Stimulated activated CD4-positive, alpha-beta T cell treated with anti-CD3 and anti-CD28 coated beads, Interleukin-2, amount 100 ng/mL, for 24 hours (primary cell): ENCODE measurements at places on chromosomes 12 and 14.

DNA sequence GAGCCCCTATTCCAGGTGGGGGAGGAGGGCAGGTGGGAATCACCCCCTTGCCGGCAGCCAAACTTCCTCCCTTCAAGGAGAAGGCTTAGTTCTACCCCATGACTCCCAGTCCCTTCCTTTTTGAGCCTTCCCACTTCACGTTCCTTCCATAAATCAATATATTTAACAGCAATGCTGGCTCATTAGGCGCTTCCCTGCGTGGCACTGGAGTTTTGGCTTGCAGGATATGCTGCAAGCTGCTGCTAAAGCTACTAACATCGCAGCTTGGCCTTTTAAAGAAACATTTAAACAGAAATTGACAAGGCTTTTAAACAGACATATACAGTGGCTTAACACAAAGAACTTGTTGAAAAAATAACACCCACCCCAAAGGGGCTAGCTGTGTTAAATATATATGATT is 308.0 kb upstream of the FKBP4 start:
- DNase-seq = no peak

- DNase-seq = no peak
Measured at GRCh38 chr12:62933602-62934238, 1.2 kb downstream of the PPM1H start.

DNA sequence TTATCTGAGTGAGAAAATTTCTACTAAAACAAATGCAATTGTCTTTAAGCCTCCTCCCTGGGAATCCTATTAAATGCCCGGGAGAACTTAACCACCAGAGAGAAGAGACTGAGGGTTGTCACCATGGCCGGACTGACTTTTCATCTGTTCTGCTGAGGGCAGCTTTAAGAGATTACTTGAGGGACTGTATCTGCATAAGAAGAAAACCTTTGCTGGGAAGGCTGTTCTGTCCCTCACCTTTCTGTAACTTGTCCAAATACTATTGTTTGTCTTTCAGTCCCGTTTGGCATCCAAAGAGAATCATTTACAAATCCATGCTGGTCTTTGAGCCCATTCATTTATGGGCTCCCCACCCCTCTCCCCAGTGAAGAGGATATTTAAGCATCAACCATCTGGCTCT is 306.3 kb upstream of the FLRT2 start:
- no peak for DNase-seq

DNA sequence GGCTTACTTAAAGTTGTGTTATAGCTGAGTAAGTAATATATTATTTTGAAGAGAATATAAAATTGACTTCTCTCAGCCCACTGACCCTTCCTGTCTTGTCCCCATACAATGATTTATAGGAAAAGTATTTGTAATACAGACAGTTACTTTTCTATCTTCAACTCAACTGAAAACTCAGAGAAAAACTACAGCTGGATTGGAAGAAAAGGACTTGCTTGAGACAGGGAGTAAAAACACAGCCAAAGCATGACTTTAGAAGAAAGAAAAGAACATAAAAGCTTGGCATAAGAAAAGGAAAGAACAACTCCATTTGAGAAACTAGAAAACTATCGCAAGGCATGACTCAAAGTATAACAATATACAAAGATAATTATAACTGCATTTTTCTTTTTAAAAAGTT is 57.5 kb downstream of the MSRB3 start:
- DNase-seq = no peak

DNA sequence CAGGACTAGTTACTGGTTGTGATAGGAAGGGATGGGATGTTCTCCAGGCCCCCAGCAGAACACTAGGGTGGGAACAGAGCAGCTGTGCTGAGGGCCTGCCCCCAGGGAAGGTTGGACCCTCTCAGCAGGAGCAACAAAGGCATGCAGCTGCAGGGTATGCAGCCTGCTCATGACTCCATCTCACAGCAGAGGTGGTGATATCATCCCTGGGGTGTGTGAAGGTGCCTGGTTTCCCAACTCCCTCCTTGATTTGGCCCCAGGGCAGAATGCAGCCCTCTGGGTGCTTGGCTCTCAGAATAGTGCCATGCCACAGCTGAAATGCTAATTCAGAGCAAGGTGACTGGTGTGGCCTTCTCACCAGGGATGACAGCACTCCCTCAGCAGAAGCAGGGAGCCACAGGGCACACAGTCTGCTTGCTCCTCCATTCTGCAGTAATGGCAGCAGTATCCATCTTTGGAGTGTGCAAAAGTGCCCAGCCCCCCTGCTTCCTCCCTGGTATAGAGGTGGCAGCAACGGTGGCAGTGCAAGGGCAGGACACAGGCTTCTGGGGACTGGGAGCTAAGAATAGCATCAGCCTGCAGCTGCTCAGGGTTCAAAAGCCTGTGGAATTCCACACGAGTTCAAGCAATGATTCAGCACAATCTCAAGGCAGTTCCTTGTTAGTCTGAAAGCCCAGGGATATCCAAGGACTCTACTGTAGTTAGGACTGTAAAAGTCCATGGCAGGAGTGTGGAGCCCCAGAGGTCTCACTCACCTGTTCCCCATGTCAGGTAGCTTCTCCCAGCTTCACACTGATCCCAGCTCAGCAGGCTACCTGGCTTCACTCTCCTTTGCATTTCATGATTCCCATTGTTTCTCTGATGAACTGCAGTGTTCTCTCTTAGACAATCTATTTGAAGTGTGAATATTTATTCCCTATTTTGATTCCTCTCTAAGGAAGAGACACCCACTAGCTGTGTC is 298.1 kb upstream of the FOXG1 start:
- DNase-seq = no peak

- DNase-seq = no peak
Measured at GRCh38 chr12:127107744-127108143, 1159.2 kb upstream of the TMEM132C start.

DNA sequence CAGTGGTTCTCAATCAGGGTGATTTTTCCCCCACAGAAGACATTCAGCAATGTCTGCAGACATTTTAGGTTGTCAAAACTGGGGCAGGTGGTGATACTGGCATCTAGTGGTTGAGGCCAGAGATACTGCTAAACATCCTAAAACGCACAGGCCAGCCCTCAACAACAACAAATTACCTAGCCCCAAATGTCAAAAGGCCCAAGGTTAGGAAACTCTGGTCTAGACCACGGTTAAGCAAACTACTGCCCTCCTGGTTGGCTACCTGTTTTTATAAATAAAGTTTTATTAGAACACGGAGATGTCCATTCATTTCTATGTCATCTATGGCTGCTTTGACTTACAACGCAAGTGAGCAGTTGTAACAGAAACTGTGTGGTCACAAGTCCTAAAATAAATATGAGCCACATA is 186.7 kb downstream of the EFCAB11 start:
- peak; percentile 63 for DNase-seq

DNA sequence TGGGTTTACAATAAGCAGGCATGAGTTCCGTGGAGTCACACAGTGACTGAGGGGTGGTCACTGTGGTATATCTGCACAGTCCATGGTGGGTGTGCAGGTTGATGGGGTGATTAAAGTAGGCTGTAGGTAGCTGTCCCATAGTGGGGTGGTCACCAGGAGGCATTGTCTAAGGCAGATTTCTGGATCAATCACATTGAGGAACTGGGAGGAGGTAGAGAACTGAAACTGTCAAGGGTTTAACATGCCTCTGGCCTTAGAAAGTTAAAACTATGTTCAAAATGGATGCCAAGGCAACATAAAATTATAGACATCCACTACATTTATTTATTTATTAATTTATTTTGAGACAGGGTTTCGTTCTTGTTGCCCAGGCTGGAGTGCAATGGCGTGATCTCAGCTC is 8.3 kb downstream of the ADCK1 start:
- no peak for DNase-seq

GRCh38 chr14:93046705-93047050 is 69.0 kb downstream of the ITPK1 start:
- DNase-seq = no peak

DNA sequence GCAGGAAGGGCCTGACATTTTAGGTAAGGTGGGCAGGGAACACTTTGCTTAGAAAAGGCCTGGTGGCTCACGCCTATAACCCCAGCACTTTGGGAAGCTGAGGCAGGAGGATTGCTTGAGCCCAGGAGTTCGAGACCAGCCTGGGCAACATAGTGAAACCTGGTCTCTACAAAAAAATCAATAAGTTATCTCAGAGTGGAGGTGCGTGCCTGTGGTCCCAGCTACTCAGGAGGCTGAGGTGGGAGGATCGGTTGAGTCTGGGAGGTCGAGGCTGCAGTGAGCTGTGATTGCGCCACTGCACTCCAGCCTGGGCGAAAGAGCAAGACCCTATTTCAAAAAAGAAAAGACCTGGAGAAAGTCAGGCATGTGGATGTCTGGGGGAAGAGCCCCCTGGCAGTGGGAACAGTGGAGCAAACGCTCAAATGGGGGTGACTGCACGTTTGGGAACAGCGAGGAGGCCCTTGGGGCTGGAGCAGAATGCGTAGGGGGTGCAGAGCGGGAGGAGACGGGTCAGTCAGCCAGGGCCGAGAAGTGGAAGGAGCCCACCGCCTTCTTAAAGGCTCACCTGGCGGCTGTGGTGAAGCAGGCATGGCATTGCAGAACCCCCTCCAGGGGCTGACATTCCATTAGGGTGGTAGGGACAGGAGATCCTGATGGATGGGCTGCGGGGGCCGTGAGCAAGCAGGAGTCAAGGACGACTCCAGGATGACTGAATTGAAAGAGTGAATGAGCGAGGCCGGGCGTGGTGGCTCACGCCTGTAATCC is 6.2 kb upstream of the KIF26A start:
- DNase-seq = no peak

DNA sequence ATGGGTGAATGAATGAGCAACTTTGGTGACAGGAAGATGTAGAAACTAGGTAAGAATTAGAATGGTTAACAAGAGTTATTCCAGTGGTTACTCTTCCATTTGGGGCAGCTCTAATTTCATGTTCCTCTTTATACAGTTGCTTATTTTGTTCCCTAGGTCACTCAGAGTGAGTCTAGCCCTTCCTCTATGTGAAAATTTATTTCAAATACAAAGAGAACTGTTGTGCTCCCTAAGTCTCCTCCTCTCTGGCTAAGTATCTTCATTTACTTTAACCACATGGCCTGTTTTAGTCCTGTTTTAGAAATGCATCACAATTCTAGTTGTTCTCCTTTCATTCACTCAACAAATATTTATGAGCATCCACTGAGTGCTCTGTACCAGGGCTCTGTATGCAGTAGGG is 51.1 kb upstream of the HIF1A start:
- no peak for DNase-seq

- no peak for DNase-seq
Measured at GRCh38 chr12:120183211-120183631, 11.3 kb downstream of the GCN1 start.

DNA sequence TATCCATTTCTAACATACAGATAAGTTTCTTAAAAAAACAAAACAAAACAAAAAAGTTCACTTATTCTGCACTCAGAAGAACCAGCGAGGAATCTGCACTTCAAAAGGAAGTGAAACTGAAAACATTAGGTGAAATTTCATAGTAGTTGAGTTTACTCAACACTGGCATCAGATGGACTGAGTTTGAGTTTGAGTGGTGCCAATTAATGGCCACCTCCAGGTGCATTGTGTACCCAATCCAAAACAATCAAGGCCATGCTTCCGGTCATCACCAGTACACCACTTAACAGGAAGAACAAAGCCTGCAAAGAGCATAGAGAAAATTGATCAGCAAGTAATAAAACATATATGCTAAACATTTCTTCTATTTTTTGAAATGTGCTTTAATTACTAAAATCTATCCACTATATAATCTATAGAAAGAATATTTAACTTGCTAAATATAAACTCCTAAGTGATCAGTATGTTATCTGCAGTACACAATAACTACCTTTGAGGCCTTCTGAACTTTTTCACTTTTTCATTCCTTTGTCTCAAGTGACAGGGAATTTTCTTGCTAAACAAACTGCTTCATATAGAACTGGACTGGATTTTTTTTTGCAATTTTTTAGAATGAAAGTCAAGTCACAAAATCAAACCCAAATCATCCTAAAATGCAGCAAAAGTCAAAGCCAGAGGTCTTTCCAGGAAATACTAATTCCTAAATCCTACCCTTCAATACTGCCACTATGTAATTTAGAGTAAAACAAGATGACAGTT is 11.5 kb downstream of the SLC38A2 start:
- no peak for DNase-seq

DNA sequence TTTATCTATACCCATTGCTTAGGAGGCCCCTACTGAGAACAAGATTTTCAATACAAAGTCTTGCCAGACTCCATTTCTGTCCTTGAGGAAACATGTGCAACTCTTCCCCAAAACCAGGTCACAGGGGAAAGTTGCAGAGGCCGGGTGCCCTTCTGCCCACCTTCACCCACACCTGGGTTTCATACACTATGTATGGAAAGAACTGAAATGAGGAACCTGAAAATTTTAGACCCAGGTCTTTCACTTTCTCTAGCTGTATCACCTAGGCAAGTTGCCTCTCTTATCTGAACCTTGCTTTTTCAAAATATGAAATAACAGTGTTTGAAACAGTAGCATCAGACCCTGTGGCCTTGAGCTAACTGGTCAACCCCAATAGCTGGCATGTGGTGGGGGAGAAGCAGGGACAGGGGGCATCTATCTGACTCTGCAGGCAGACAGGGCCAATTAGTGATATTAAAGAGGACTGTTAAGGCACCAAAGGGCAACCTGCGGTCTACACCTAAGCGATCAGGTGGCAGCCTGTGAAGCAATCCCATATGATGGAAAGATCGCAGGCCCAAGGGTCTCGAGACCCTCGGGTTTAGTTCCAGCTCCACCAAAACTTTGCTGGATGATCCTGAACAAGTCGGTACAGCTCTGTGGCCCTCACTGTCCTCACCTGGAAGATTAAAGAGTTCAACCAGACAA is 346.5 kb downstream of the BCL11B start:
- no peak for DNase-seq

GRCh38 chr12:50765095-50765911 is 1.4 kb downstream of the ATF1 start:
- DNase-seq = peak; percentile 43

- DNase-seq = no peak
Measured at GRCh38 chr14:95431199-95432143, 85.0 kb downstream of the SYNE3 start.

DNA sequence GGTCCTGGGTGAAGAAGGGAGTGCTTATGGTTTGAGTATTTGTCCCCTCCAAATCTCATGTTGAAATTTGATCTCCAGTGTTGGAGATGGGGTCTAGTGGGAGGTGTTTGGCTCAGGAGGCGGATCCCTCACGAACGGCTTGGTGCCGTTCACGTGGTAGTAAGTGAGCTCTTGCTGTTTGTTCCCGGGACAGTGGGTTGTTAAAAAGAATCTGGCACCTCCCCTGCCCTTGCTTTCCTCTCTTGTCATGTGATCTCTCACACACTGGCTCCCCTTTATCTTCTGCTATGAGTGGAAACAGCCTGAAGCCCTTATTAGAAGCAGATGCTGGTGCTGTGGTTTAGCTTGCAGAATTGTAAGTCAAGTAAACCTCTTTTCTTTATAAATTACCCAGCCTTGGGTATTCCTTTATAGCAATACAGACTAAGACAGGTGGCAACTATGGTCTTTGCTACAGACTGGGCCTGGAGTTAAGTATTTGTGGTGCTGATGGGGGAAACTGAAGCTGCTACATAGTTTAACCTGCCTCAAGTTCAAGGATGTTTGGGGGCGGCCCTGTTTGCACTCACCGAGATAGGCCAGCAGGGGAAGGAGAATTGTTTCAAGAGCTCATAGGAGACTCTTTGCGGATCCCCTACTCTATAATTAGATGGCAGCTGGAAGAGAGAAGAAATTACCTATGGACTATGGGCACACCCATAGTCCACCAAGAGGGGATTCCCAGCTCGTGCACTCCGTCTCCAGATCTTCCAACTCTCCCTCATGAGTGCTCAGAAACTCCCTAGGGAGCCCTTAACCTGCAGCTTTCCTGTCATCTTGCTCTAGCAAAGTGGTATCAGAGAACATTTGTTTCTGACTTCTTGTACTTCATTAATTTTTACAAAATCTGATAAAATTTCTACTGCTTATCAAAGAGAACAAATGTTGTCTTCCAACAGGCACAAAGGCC is 164.6 kb downstream of the SLC15A5 start:
- DNase-seq = no peak
